G401 (cell line): ENCODE measurements at places on chromosomes 5 and 9. TPM values are rescaled to one million over a fixed set of nuclear protein-coding genes. Genes with fewer than 3 reads are reported as not detected.

LOX gene
- not detected in 2 replicates for total RNA-seq

GRCh38 chr9:135278586-135278985 is 191.1 kb downstream of the OLFM1 start:
- no peak for DNase-seq

GBGT1 gene
- not detected in 2 replicates for total RNA-seq

TICAM2 gene
- not detected in 2 replicates for total RNA-seq

IL7R gene
- not detected in 2 replicates for total RNA-seq
